ENCODE measurements at places on chromosomes 2 and 18.

GRCh38 chr2:168138374-168138773 is 109.0 kb downstream of the STK39 start:
- no peak for DNase-seq

- DNase-seq, result no peak
These were observed 382.3 kb downstream of the FIGN start for GRCh38 chr2:163353551-163353950.

DNA sequence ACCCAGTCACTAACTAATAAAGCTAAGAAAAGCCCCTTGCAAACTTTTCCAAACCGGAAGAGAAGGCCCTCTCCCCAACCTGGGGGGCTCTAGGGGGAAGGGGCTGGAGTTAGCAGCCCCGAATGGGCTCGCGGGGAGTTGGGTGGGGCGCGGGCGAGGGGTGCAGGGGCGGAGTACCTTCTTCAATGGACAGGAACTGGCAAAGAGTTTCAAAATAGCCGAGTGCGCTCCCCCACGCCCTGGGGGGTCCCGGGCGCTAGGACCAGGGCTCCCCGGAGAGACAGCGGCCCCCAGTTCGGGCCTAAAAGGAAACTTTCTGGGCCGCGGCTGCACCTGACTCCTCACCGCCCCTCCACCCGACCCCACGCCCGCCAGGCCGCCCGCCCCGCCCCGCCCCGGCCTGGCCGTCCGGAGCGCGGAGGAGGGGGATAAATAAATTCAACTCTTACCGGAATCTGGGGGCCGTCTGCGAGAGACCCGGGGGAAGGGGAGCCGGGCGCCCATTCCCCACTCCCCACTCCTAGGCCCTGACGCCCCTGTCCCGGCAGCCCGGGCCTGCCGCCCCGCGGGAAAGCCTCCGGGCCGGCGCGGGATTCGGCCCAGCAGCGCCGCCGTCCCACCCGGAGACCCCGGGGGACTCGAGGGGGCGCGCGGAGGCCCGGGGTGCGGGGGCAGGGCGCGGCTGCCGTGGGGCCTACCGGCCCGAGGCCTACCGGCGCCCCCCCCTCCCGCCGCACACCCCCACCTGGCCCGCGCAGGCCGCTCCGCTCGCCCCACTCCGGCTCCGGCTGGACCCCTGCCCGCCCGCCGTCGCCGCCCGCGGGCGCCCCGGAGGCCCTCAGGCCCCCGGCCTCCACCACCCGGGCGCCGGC is 868 bp downstream of the INO80D start:
- DNase-seq, result peak; percentile 60

GRCh38 chr2:41410011-41410410 is 637.8 kb upstream of the PKDCC start:
- no peak for DNase-seq

DNA sequence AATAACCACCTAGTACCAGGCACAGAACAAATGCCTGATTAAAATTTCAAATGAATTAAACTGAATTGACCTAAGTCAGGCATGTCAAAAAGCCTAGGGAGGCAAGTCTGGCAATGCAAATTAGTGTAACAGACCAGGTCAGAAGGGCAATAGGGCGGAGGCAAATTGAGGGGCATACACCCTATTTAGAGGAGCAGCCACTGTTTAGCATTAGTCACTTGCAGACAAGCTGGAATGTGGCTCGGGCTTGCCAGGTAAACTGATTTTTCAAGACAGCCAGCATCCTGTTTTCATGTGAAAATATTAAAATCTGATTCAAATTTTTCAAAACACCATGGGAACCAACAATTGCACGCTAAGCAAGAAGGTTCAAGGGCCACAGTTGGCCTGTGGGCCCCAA is 160.3 kb downstream of the EN1 start:
- DNase-seq, result no peak

DNA sequence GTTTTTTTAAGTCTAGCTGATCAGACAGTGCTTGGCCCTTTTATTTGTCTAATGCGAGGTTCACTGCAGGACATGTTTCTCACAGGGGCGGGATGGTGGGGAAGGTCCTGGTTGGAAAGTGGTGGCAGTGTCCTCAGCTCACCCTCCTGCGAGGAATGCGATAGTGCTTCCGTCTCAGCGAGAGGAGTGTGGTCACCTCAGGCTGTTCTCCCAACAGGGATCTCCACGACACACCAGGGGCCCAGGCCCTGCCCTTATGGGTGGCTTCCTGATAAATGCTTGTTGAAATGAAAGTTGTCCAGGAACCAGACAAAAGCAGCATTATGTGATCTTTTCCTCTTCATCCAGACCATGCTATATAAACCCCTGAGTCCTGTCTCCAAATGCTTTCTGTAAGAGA is 70.1 kb downstream of the BOLA3 start:
- DNase-seq, result no peak

GRCh38 chr2:189858291-189858690 is 74.0 kb downstream of the PMS1 start:
- no peak for DNase-seq

- no peak for DNase-seq
These were observed 266.8 kb downstream of the ALPK2 start for GRCh38 chr18:58362027-58362575.

DNA sequence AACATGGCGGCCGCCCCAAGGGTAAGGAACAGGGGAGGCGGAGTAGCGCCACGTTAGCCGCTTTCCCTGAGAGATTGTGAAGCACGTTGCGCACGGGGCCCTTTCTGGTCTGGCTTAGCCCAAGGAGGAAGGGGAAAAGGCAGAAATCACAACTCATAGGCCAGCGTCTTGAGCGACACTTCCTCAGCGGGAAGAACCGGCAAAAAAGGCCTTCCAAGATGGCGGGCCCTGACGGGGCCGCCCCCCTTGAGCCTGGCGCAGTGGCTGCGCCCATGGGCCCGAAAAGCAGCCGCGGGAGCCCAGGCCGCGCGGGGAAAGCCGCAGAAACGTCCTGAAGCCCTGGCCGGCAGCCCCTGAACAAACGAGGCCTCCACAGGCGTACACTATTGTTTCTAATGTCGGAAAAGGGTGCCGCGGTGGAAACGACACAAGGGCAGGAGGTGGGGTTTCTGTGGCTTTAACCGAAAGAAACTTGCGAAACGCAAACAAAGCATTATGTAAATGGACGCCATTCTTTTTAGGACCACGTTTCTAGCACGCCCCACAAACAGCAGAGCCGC is 919 bp upstream of the PCBP1 start:
- DNase-seq, result peak; percentile 66

GRCh38 chr2:204776781-204777559 is 231.7 kb downstream of the PARD3B start:
- DNase-seq, result no peak

- DNase-seq, result no peak
These were observed 6.5 kb upstream of the KCNF1 start for GRCh38 chr2:10905006-10905861.

GRCh38 chr2:71064754-71065621 is 3.5 kb upstream of the NAGK start:
- peak; percentile 49 for DNase-seq
